NCI-H774 (cell line): ENCODE measurements at places on chromosomes 1 and 21.

GRCh38 chr21:29920938-29921337 lies 18.9 kb downstream of the GRIK1 start:
- DNase-seq = no peak

GRCh38 chr1:169724168-169724567 lies 9.7 kb downstream of the SELE start:
- DNase-seq = no peak

DNA sequence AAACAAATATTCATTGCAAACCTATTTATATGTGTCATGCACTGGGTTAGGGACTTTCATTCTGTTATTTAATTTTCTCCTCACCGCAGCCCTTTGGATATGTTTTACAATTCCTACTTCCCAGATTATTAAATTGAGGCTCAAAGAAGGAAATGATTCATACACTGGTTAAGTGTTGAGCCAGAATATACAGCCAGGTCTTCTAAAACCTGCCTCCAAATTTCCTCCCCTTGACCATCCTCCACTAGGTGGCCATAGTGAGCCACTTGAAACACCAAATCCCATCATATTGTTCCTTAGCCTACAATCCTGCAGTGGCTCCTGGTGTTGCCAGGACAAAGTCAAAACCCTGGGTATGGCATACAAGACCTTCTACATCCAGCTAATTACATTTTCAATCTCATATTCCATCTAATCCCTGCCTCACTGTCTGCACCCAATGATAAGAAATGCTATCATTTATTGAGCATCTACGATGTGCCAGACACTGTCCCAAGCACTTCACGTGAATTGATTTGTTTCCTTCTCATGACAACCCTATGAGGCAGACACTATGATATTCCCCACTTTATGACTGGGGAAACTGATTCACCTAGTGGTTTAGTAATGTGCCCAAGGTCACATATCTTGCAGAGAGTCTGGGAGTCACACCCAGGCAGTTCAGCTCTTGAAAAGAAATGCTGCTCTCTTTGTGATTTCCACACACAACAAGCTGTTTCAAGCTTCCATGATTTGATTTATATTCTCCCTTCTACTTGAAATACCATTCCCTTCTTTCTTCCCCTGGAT lies 23.6 kb upstream of the KIRREL1 start:
- no peak for DNase-seq

GRCh38 chr1:10106756-10107475 lies 74.2 kb downstream of the UBE4B start:
- no peak for DNase-seq

GRCh38 chr1:200981278-200981677 lies 42.2 kb downstream of the KIF21B start:
- DNase-seq = no peak

DNA sequence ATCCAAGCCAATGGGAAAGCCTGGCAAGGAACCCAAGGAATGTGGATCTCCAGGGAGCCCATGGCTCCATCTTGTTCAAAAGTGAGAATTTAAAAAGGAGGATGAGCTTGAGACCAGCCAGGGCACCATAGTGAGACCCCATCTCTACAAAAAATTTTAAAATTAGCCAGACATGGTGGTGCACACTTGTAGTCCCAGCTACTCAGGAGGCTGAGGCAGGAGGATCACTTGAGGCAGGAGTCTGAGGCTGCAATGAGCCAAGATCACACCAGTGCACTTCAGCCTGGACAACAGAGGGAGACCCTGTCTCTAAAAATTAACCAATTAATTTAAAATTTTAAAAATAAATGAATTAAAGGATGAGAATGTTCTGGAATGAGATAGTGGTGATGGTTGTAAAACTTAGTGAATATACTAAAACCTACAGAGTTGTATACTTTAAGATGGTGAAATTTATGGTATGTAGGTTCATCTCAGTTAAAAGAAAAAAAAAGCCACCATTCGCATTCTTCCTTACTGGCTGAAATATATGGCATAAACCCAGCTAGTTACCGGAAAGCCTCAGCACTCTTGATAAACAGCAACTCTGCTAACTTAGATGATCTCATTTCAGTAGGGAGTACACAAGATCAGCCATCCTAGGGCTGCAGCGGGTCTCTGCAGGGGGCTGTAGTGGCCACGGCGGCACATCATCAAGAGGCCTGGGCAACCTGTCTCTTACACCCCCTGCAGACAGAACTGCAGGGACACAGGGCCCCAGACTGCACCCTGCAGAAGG lies 48.3 kb upstream of the H6PD start:
- no peak for DNase-seq

GRCh38 chr1:4076346-4076745 lies 176.3 kb upstream of the C1orf174 start:
- no peak for DNase-seq

GRCh38 chr1:200971955-200972711 lies 51.4 kb downstream of the KIF21B start:
- peak; percentile 36 for DNase-seq

DNA sequence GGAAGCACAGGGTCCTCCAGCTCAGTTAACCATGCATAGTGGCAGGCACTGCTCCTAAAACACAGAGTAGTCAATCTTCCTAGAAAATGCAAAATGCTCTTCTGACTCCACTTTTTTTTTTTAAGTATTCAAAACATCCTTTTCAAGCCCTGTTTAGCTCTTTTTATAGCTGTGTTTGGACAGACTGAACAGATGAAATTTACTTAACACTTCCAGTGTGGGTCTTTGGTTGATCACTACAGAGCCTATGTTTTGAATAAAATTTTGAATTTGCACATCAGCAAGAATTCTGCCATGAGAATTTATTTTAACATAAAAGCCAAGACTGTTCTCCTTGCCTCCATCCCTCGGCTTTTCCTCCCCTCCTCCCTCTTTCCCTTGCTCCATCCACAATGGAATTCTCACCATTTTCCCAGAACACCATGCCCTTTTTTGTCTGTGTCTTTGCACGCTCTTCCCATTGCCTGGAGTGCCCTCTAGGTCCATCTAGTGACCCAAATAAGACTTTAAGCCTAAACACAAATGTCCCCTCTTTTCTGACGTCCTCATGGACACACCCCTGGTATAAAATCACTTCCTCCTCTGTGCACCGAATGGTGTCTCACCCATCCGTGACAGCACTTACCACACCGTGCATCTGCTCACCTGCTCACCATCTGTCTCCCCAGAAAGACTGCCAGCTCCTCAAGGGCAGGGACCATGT lies 24.0 kb upstream of the CPT2 start:
- DNase-seq = peak; percentile 71

GRCh38 chr1:203263496-203263895 lies 34.0 kb upstream of the CHIT1 start:
- no peak for DNase-seq

- no peak for DNase-seq
These were observed 42.6 kb upstream of the ATP2B4 start for GRCh38 chr1:203584035-203584434.

GRCh38 chr1:158185770-158186169 lies 5.1 kb downstream of the CD1D start:
- no peak for DNase-seq

DNA sequence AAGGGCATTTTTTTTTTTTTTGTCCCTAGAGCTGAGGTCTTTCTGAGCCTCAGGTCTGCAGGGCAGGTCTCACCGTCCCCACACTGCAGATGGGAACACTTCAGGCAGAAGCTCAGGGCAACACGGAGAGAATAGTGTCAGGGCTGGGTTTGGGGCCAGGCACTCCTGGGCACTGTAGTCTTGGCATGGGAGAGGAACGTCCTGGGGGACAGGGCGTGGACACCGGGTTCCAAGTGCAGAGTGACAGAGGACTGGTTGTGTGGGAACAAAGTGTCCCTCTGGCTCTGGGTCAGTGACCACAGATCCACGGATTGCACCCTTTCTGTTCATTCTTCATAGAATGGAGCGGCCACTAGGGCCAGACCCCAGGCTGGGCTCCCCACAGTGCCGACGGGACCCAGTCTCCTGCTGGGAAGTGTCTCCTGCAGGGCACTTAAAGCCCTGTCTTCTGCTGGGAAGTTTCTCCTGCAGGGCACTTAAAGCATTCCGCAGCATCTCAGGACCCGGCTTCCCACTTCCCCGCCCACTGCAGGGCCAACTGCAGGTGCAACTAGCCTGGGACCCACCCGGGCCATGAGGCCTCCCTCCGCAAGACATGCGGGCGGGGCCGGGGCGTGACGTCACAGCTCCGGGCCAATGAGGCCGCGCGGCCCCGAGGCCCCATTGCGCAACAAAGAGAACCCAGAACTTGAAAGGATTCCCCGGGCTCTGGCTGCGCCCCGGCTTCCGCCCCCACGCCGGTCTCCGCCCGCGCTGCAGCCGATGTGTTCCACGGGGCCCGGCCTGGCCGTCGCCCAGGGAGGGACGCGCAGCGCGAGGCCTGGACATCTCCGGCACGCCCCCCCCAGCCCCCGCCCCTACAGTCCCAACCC lies 1.2 kb downstream of the GPR153 start:
- no peak for DNase-seq

- DNase-seq = no peak
These were observed at the start of gene GNG12 for GRCh38 chr1:67832737-67833601. Gene GNG12 (minus strand): TSS chr1:67833467. CDS start chr1:67707686, 125,781 bp downstream.

DNA sequence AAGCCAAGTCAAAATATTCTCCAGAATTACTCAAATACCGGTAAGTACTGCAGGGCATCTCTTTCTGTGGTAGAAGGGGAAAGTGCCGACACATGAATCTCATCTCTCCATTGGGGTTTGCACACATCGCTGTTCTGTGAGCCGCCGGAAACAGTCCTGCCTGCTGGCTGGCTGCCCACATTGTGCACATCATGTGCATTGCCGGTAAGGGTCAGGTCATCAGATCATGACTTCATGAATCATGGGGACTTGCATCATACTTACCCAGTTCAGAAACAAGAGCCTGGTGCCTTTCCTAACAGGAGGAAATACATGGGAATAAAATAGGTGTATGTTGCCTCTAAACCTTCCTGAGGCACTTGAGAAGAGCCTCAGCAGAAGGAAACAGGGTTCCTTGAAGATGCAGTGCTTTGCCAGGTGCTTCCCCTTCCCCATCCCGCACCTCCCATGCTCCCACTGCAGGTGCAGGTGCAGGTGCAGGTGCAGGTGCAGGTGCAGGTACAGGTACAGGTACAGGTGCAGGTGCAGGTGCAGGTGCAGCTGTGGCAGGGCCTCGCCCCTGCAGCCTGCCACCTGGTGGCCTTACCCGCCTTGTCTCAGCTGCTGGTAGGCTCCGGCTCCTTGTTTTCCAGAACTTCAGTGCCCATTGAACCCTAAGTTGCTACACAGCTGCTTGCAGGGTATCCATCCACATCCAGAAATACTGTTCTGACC lies 26.5 kb downstream of the GPR137B start:
- DNase-seq = peak; percentile 42

DNA sequence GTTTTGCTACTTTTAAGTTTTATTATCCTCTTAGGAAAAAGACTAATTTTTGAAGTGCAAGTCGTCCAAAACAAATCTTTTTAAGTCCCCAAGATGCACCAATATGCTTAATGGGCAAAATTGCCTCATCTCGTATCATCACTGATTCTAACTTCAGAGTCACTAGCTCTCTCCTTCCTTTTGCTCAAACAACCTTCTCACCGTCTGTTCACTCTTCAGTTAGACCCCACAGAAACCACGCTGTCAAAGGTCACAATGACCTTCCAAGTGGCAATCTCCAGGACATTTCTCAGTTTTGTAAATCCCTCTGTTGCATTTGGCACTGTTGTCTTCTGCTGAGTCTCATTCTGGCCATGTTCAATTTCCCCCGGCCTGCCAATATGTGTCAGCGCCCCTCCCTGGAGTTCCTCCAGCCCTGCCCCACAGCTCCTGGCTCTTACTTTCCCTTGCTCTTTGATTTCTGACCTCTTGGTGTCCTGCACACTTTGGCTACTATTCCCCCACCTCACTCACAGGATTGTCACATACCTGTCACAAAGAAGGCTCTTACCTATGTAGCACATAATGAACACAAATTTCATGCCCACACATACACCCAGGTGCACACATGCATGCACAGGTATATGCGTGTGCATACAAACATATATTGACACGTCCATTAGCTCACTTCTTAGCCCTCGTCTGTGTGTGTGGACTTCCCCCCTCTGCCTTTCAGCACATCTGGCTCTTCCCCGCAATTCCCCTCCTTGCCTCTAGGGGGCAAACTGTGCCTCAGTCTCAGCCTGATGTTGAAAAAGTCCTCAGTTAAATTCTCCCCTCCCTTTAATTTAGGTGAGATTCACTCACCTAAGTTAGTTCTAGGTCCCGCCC lies 354.0 kb upstream of the DUSP10 start:
- DNase-seq = no peak

DNA sequence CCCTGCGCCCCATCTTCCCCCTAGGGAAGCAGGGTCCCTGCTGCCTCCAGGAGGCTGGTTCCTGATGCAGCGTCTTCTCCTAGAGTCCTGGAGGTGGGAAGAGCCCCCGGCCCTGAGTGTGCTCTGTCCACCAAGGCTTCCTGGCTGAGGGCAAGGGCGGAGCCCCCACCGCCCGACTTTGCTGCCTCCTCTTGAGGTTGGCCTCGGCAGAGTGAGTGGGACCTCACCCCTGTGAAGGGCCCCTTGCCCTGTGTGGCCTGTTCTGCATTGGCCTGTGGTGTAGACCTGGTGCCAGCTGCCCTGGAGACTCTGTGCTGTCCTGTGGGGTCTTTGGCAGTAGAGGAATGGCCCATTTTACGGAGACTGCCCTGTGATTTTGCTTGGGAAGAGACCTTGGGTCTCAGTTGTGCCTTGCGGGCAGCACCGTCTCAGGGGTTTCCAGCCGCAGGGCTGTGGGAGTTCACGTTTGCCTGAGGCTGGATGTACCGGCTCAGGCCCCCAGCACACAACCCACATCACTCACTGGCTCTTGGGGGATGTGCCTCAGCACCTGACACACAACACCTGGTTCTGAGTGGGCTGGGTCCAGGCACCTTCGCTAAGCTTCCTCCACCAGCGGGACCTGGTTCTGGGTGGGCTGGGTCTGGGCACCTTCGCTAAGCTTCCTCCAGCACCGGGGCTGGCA lies 73.6 kb downstream of the SKI start:
- DNase-seq = no peak

DNA sequence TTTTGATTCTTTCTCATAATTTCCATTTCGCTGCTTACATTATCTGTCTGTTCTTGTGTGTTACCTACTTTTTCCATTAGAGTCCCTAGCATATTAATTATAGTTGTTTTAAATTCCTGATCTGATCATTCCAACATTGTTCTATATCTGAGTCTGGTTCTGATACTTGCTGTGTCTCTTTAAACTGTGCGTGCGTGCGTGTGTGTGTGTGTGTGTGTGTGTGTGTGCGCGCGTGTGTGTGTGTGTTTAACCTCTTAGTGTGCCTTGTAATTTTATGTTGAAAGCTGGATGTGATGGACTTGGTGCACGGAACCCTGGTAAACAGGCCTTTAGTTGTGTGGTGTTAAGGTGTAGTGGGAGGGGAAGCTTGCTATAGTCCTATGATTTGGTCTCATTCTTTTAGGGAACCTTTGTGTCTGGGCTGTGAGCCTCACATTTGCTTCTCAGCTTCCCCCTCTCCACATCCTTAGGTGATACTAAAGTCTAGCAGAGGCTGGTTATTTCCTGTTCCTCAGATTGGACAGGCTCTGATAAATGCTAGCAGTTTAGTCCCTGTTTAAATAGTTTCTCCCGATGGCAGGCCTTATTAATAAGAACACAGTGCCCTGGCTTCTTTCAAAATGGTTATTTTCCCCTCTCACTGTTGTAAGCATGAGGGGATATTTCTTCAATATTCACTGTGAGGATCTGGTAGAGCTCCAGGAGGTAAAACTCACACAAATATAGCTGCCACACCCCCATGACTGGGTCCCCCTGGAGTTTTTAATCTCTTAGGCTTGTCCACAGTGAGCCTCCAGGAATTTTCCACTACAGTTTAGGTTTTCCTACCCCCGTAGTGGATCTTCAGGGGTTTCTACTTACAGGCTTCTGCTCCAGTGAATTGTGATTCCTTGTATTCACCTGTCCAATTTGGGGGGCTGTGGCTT lies 118.3 kb downstream of the GALNT2 start:
- DNase-seq = no peak

- no peak for DNase-seq
These were observed 7.8 kb upstream of the PROX1 start for GRCh38 chr1:213979751-213980586.
